Heart right ventricle (tissue), 16 donors: ENCODE measurements at places on chromosomes 11 and 22. TPM values are rescaled to one million over a fixed set of nuclear protein-coding genes. Genes with fewer than 3 reads are reported as not detected.

DNA sequence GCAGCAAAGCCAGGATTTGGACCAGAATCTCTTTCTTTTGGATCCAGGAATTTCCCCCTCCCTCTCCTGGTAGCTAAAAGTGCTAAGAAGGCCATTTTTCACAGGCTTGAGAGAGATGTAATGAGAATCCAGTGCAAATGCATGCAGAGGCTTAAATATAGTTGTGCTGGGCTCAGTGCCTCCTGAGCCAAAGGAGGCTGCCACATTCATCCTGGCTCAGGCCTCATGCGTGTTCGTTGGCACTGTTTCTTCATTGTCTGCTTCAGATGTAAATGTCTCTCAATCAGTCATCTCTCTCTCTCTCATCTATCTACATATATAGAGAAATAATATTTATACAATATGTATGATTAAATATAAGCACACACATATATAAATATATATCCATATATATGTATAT lies 83.6 kb downstream of the INSC start:
- DNase-seq, result no peak

DNA sequence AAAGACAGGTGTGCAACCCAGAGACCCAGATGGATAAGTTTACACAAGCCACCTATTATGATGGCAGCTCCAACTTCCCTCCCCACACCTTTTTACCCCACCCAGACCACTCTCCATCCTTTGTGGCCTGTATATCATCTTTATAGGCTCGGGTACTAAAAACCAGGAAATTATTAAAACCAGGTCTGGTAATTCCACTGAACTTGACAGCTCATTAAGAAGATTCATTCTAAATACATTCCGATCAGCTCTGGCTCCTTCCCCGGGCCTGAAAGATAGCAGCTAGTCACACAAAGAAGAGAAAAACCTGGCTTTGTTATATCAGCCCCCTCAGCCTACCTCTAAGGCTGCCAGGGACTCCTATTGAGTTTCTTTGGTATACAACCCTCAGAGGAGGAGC lies 67.9 kb upstream of the API5 start:
- no peak for DNase-seq

- DNase-seq, result no peak
Measured at GRCh38 chr11:67664696-67665540, 9.5 kb downstream of the ALDH3B2 start.

GRCh38 chr11:34013898-34014571 lies 37.5 kb upstream of the CAPRIN1 start:
- DNase-seq, result no peak

DNA sequence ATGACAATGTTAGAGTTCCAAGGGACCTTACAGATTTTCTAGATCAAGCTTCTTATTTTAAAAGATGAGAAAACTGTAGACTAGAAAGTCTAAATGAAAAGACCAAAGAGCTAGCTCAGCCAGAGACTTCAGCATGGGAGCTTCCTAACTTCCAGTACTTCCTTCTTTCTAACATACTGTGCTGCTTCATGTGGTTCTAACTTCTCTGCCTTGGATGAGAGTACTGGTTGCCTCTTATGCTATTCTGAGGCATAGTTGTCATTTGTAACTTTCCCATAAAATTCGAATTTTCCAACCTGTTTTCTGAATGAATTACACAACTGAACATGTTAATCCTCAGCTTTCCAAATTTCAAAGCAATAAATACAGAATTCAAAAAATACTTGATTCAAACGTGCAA lies 1.8 kb downstream of the MTMR2 start:
- DNase-seq, result no peak

GRCh38 chr22:29758068-29758622 lies 8.7 kb downstream of the ZMAT5 start:
- DNase-seq, result no peak

DNA sequence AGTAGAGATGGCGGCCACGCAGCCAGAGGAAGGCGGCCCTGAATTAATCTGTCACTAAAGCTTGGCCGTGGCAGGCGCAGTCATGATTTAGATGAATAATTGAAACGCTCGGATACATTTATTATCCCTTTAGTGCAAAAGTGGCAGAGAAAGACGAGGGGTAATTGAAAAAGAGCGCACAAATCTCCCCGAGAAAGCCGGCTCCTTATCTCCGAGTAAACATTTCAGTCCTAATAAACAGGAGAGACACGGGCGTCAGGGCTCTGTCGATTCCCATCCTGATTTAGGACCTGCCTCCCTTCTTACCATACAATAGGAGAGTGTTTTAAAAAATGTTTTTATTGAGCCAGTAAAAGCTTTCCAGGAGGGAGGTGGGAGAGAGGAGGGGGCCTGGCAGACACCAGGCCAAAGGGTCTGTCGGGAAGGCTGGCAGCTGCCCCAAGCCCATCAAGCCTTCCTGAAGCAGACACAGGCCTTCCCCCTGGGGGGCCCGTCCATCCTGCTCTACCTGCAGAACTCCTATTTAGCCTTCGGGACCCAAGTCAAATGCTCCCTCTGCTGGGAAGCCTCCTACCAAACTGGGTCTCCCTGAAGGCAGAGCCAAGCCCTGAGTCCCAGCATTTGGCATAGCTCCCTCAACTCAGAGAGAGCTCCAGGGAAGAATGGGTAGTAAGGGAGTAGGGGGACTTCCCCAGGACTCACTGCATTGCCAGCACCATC lies 22.8 kb downstream of the OTUB1 start:
- DNase-seq, result no peak

DNA sequence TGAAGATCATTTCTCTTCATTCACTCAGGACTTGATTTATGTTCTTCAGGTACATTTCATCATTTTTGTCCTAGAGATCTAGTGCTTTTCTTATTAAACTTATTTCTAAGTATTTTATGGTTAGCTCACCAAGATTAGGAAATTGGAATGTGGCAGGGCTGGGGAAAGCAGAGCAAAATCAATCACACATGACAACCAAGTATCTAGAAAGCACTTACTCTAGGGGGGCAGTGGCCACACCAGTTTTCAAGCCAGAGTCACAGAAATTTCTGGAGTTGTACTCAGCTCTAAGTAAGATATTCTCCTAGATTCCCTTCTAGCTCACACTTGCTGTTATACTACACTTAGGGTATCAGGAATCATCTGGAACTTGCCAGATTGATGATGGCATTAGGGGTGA lies 33.3 kb upstream of the MYEOV start:
- DNase-seq, result no peak

DNA sequence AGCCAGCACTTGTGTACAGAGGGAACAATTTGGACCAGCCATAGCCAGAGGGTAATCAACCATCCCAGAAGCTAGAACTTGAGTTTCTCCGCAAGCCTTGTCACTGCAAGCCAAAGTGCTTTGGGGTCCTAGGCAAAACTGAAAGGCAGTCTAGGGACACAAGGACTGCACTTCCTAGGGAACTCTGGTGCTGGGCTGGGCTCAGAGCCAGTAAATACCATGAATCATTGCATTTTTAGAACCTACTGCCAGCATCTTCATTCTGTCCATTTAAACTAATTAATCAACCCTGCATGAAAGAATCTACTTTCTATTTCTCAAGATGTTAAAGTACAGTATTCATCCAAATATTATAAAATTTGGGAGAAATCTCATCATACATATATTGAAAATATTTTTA lies 20.0 kb downstream of the PATE3 start:
- no peak for DNase-seq

TNNT3 gene
- total RNA-seq, result 45.2 TPM

SMDT1 gene
- total RNA-seq, result 141 TPM

YPEL4 gene
- total RNA-seq, result 0.17 TPM

OR8G1 gene
- not detected for total RNA-seq

ZC3H12C gene
- 22.6 TPM for total RNA-seq
